Neural crest cell (in vitro differentiated cells): ENCODE measurements at places on chromosomes 1 and 21.

- DNase-seq, result no peak
These were observed 6.8 kb downstream of the TIE1 start for GRCh38 chr1:43307458-43308158.

DNA sequence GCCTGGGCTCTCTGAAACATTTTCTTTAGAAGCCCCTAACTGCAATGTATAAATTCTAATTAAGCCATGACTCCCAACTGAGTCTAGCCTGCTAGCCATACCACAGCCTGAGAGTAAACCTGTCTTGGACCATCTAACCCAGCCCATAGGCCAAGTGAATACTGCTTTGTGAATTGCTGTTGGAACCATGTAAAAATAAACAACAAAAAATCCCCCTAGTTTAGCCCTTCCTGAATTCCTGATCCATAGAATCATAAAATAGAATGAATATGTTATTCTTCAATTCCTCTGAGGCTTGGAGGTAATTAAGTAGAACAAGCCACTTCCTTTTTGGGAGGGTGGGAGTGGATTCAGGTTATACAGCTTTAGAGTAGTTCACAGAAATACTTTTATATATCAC, 1496.4 kb downstream of the MRPL39 start:
- DNase-seq, result no peak

GRCh38 chr1:86687595-86687994, 16.8 kb upstream of the SH3GLB1 start:
- no peak for DNase-seq

- DNase-seq, result no peak
These were observed 52.5 kb downstream of the ANGPTL1 start for GRCh38 chr1:178818416-178818815.

- DNase-seq, result no peak
These were observed 2.5 kb downstream of the KIF21B start for GRCh38 chr1:201020721-201021629.

DNA sequence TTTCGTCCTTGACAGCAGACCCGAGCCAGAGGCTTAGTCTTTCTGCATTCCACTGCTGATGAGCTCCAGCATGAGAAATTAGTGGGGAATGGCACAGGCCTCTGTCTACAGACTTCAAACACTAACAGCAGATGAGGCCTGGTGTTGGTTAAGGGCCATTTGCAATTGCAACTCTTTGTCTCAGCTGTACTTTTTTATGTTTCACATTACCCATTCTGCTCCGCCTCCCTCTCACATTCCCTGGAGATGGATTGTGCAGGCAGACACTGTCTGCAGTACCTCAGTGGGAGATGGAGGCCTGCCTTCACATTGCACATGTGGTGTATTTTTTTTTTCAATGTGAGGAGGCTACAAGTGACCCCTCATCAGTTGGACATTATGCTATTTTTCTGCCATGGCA, 370.2 kb downstream of the DUSP10 start:
- no peak for DNase-seq

GRCh38 chr1:118716775-118717174, 271.4 kb downstream of the TBX15 start:
- no peak for DNase-seq

- no peak for DNase-seq
These were observed 154.3 kb downstream of the COQ8A start for GRCh38 chr1:227094249-227094966.

DNA sequence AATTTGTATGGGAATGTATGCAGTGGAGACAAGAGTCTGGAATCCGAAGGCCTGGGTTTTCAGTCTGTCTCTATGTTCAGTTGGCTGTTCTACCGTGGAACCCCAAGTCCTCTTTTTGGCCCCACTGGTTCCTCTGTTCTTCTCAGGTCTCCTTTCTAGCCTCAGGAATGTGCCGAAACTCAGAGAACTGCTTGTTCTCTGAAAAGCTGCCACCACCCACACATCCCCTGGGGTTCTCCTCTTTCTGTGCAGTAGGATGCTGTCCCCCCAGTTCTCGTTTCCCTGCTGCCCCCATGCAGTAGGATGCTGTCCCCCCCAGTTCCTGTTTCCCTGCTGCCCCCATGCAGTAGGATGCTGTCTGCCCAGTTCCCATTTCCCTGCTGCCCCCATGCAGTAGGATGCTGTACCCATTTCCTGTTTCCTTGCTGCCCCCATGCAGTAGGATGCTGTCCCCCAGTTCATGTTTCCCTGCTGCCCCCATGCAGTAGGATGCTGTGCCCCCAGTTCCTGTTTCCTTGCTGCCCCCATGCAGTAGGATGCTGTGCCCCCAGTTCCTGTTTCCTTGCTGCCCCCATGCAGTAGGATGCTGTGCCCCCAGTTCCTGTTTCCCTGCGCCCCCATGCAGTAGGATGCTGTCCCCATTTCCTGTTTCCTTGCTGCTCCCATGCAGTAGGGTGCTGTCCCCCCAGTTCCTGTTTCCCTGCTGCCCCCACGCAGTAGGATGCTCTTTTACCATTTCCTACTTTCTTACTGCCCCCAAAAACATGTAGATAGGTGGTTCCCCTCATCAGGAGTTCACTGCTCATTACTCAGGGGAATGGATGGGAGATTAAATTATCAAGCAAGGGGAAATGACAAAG, 35.3 kb downstream of the OPTC start:
- DNase-seq, result no peak

GRCh38 chr1:157289424-157290105, 151.4 kb upstream of the ETV3 start:
- no peak for DNase-seq

GRCh38 chr1:25581764-25582163, 34.8 kb upstream of the MAN1C1 start:
- no peak for DNase-seq

- no peak for DNase-seq
These were observed 629.1 kb downstream of the SMYD3 start for GRCh38 chr1:245877976-245878375.

DNA sequence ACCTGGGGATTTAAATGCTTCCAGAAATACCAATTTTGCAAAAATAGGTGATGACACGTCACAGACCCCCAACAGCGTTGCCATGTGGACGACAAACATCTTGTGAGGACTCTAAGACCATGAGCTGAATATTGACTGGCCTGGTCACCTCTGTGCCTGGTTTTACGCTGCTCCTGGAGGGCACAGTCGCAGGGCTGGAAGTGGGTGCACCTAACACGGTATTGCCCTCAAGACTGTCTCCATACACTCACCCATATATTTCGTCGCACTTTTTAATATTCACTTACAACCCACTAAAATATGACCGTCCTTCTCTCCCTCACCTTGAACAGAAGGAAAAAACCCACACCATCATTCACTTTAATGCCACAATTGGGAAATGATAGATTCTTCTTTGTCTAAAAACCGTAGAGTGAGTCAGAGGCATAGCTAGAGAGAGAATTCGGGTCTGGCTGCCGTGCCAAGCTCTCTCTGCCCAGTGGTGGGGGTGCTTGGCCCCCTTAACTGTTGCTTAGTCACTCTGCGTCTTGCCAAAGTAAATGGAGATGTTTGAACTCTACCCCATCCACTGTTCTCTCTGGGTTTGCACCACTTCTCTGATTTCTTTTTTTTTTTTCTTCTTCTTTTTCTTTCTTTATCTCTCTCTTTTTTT, 40.8 kb upstream of the UTS2 start:
- no peak for DNase-seq

DNA sequence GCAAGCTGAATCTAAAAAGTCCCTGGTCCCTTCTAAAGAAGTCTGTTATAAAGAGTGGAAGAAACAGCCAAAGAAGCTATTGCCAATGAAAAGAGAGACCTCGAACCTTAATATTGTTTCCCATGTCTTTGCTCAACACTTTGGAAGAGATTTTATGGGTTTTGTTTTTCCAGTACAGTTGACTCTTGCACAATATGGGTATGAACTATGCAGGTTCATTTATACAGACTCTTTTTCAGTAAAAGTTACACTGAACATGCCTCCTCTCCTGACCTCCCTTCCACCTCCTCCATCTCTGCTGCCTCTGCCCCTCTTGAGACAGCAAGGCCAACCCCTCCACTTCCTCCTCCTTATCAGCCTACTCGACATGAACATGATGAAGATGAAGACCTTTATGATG, 332.5 kb downstream of the SETD4 start:
- DNase-seq, result no peak

GRCh38 chr1:177439301-177439700, 268.5 kb downstream of the BRINP2 start:
- no peak for DNase-seq
